ENCODE measurements at places on chromosomes 7 and 10.

GRCh38 chr7:1225441-1226185, 7.1 kb upstream of the UNCX start:
- DNase-seq: no peak

DNA sequence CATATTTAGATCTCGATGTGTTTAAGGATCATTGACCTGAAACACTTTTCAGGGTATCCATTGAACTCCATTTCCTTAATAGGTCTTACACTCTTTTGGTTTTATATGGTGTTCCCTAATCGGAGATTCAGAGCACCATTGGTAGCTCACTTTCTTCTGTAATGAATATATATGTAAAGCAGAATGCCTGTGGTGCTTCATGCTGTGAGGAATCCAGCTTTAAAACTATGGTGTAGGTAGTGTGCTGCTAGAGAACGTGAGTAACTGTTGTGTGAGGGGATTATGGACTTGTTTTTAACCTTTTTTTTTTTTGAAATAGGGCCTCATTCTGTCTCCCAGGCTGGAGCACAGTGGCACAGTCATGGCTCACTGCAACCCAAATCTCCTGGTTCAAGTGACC, 376.9 kb upstream of the LRGUK start:
- no peak for DNase-seq

- no peak for DNase-seq
Observed at GRCh38 chr10:87094373-87095235, at the start of the genes GLUD1 and SHLD2. Gene GLUD1 (minus strand): TSS chr10:87094843. CDS start chr10:87094769, 74 bp downstream. Gene SHLD2 (plus strand): TSS chr10:87095206. CDS start chr10:87151355, 56,149 bp downstream.

DNA sequence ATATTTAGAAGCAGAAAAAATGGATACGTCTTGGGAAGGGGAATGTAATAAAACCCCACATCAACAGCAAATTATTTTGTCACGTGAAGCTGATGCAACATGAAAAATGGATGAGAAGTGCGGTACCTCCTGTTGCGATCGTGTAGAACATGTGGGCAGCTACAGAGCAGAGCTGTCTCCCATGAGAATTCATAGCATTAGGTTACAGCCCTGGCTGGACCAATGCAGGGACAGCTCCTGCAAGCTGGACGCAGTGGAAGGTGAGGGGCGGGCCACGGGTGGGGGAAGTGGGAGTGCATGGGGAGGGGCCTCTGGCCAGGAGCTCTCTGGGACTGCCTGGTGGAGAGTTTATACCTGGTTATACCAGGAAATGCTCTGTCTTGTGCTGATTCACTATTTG, 120.3 kb downstream of the GATA3 start:
- DNase-seq: no peak

GRCh38 chr7:114923403-114923713, 1.5 kb downstream of the MDFIC start:
- DNase-seq: no peak

- DNase-seq: no peak
Observed at GRCh38 chr10:20299034-20299736, 483.0 kb downstream of the PLXDC2 start.

- no peak for DNase-seq
Observed at GRCh38 chr10:124665558-124665957, 78.6 kb downstream of the FAM53B start.

DNA sequence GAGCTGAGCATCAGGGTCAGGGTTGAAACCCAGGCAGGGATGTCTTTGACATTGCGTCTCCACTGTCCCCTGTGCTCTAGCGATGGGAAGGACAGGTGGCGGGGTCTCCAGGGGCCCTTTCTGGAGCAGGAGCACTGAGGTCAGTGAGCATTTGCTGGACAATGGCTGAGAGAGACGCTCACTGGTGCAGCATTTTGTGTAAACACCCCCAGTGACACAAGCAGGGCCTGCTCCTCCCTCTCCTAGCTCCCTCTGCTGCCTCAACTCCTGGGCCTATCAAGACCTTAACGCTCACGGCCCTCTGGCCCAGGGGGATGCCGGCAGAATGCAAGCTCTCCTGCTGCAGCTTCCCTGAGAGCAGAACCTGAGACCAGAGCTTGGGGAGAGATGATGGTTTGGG, 17.4 kb upstream of the INMT start:
- DNase-seq: no peak

GRCh38 chr7:30799206-30799975, 28.2 kb downstream of the MINDY4 start:
- peak; percentile 68 for DNase-seq

- DNase-seq: no peak
Observed at GRCh38 chr10:50593523-50594376, 30.0 kb downstream of the SGMS1 start.

DNA sequence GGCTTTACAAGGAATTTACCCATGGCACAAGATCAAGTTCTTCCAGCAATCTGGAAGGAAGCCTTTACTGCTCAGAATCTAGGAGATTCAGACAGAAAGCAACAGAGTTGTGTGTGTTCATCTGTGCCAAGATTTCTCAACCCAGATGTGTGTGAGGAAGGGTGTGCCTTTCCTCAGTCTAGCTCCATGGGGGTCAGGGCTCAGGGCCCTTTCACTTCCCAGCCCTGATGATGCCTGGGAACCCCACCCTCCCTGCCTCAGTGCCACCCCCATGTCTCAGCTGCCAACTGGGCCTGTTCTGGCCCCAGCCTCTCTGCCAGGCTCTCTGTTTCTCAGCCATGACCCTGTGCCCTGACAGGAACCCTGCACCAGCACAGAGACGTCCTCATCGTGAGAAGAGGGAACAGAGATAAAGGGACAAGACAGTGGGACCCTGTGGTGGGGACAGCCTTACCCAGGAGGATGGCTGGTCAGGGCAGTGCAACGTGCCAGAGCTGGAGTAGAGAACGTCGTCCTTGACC, 102.0 kb downstream of the VIPR2 start:
- no peak for DNase-seq

DNA sequence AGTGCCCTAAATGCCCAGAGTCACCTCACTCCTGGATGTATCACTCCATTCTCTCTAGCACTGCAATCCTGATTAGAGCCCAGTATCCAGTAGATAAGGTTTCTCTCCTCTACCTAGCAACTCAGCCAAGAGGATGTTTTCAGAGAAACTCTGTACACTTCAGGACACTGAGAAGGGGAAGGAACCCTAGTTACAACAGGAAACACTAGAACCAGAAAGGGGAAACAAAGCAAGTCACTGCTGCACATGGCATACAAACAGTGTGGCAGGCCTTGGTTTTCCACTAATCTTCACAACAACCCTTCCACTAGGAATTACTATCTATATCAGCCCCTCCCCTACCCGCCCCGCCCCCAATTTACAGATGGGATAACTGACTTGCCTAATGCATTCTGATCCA, 1.6 kb downstream of the FAM204A start:
- DNase-seq: no peak

GRCh38 chr7:4209126-4209525, 473.0 kb upstream of the FOXK1 start:
- DNase-seq: no peak

DNA sequence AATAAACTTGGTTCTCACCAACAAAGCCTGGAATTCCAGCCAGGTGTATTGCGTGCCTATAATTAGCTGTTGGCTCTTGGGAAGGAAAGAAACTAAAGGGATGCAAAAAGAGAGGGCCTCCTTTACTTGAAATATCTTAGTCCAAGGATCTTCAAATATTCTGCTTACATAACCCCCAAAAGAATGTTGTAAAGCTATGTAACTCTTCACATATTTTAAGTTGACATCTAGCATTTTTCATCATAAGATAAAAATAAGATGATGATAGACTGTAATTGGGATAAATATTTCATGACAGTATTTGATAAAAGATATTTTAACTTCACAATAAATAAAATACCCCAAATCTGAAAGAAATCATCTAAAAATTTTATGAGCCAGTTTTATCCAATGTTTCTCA, 52.5 kb upstream of the SEPTIN7 start:
- no peak for DNase-seq

DNA sequence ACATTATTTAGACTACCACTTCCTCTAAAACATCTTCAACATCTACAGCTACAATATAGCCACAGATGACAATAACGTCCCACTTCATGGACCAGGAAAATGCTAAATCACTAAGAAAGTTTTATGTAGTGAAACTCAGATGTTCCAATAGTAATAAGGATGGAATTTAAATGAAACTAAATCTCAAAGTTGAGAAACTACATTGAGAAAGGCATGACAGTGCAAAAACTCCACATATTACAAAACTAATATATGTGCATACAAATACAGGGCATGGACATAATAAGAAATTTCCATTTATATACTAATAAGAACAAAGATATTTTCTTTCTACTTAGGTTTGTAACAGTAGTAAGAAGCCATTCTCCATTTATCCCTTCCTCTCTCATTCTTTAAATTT, 31.1 kb downstream of the POT1 start:
- no peak for DNase-seq

- DNase-seq: no peak
Observed at GRCh38 chr10:53749439-53749838, 976.9 kb upstream of the MBL2 start.

DNA sequence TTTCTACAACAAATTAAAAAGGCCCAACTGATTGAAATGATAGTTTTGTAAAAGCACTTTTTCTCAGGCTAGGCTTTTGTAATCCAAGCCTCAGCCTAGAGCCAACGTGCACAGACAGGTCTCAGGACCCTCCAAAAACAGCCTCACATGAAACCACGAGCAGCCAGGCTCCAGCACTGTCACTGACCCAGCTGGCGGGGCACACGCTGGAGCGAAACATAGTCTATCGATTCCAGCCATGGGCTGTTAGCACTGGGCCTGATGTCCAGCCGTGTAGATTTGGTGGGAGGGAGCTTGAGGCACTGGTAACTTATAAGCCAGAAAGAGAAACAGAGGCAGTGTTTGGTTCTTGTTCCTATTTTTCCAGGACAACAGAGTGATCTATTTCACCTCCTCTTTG, 104.5 kb downstream of the EBF3 start:
- DNase-seq: no peak

- no peak for DNase-seq
Observed at GRCh38 chr10:60532696-60533468, 143.2 kb upstream of the ANK3 start.

DNA sequence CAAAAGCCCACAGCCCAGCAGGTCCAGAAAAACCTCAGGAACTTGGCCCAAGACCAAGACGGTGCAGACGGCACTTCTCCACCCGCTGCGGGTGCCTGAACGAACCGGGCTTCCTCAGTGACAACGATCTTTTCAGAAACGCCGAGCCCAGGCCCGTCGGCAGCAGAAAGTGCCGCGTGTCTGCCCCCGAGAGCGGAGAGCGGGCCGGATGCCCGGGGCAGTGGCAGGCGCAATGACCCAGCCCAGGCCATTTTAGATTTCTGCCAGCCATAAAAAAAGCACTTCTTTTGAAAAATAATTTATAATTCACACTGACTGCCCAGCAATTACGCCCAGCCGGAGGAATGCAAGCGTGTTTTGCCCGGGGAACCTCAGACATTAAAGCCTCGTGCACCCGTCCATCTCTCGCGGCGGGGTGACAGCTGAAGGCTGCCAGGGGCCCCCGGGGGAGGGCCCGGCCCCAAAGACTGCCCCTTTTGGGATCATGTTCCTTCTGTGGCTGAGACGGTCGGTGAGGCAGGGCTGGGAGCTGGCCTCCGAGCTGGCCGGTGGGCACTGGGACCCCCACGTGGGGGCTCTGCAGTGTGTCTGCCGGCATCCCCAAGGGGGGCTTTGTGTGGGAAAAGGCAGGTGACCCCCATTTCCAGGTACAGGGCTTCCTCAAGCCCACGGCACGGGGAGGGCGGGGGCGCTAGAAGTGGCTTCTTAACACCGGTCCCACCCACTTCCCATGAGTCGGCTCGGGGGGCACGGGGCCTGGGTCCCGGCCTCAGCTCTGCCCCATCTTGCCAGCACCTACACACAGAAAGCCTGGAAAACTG, 71.3 kb upstream of the PDGFA start:
- no peak for DNase-seq

- no peak for DNase-seq
Observed at GRCh38 chr7:138278601-138279000, 181.5 kb upstream of the TRIM24 start.

- DNase-seq: no peak
Observed at GRCh38 chr7:22292531-22292930, 64.4 kb downstream of the RAPGEF5 start.

- no peak for DNase-seq
Observed at GRCh38 chr7:73786588-73786987, 16.5 kb upstream of the CLDN3 start.

GRCh38 chr7:107860981-107861652, 29.9 kb upstream of the DLD start:
- DNase-seq: no peak

GRCh38 chr10:104333728-104334373, 4.4 kb downstream of the ITPRIP start:
- DNase-seq: no peak

GRCh38 chr7:157699357-157700013, 362.7 kb downstream of the DNAJB6 start:
- DNase-seq: no peak

DNA sequence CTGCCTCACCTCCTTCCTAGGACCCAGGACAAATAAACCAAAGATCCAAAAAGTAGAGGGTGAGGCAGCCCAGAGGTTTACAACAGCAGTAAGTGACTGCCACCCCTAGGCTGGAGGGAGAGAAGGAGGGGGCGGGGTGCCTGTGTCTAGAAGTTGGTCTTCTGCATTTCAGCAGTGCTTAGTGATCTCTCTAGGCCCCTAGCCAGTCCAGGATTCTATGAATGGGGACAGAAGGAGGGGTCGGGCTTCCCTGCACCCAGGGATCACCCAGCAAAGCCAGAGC, 62.8 kb upstream of the KDM7A start:
- no peak for DNase-seq

DNA sequence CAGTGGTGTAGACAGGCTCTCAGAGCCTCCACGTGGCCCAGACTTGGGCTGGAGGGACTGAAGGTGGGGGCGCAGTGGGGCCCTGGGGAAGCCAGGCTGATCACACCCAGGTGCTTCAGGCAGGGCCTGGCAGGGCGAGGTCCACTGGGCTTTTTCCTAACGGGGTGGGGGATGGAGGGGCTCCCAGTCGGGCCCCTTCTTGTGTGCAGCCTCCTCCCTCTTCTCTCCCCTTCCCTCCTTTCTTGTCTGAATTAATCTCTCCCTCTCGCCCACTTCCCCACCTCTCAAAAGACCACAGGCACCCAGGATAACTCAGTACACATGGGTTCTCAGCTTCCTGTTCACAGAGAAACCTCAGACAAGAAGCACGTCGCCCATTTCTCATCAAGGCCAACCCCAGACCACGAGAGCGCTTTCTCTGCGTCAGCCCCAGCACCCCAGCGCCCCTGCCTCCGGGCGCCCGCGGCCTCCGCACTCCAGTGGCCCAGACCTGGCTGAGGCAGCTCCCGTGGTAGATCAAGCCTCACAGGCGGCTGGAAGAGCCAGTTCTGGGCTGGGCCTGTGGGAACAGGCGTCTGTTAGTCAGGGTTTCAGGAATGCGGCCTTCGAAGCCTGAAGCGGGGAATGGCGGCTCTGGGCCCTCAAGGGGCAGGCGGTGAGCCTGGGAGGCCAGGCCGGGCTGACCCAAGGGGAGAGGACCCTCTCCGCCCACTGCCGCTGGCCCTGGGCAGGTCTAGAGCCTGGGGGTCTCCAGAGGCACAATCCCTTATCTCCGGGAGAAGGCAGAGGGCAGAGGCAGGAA, 50.6 kb downstream of the PWWP2B start:
- peak; percentile 50 for DNase-seq

DNA sequence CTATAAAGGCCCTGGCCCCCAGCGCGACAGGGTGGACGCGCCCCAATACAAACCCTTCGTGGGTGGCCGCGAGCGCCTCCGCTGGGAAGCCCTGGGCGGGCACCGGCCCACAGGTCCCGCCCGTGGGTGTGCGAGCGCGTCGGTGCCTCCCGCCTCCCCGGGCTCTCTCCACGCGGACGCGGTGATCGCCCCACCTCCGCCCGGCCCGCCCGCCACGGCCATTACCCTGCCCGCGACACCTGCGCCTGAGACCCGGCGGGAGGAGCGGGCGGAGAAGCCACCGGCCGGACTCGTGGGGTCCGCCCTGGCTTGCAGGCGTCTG, 81.2 kb downstream of the PAX2 start:
- no peak for DNase-seq

- DNase-seq: no peak
Observed at GRCh38 chr7:148472406-148472805, 118.2 kb upstream of the C7orf33 start.

Measured in AG04449 (cell line).